ENCODE measurements at places on chromosomes 7 and 10.

DNA sequence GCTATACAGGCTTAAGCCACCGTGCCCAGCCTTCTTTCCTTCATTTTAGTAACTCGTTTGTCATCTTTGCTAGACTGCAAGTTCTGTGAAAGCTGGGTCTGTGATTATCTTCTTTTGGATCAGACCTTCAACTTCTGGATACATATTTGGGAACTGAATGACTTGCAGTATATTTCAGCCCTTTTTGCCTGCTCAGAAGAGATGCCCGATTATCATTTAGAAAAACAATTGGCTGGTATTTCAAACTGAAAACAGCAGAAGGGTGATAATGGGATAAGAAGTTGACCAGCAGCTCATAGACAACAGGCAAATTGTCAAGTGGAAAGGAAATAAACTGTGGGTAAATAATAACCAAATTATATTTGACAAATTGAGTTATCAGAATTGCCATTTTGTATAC is 14.6 kb downstream of the RSBN1L start:
- no peak for DNase-seq

- DNase-seq: no peak
Observed at GRCh38 chr10:28036587-28036986, 37.7 kb upstream of the ODAD2 start.

- peak; percentile 77 for DNase-seq
Observed at GRCh38 chr10:91034494-91035159, 113.7 kb upstream of the ANKRD1 start.

DNA sequence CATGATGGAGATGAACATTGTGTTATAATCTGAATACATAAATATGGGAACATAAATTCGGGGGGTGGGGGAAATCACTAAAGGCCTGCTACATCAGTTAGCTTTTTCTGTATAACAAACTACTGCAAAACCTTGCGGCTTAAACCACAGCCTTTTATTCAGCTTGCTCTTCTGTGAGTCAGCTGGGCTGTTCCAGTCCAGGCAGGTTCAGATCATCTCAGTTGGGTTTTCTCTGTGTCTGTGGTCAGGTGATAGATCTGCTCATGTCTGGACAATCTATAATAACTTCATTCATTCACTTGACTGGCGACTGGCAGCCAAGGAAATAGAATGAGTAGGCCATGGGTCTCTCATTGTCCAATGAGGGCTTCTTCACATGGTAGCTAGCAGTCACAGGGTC is 23.5 kb downstream of the HTR7 start:
- DNase-seq: no peak

DNA sequence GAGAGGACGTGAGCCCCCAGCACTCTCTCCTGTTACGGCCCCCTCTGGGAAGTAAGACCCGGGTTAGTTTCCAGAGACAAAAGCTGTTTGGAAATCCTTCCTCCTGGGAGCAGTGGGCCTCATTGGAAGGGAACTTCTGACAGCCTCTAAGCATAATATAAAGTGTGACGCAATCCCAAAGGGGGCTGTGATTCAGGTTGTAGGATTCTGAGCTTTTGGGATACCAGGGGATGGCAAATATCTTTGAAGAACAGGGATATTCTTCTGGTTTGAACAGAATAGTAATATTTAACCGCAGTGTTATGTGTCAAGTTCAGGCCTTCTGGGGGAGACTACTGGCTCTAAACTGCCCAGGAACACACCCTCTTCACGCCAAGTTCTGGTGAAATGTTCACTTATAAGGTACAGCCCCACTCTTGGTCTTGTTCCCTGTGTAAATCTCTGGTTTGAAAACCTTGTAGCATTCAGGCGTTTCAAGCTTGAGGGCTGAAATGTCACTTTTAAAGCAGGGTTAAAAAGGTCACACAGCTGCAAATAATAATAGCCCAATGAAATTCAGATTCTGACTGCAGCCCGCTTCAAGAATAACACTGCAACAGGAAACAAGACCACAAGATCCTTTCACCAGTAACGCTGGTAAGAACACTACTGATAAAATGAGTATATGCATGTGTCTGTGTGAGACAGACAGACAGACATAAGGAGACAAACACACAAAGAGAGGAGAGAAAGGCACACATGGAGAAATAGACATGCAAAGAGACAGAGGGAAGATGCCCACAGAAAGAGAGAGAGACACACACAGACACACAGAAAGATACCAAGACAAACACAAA is 69.0 kb downstream of the CREB5 start:
- DNase-seq: no peak

- DNase-seq: no peak
Observed at GRCh38 chr10:24352399-24352798, 143.5 kb downstream of the KIAA1217 start.

DNA sequence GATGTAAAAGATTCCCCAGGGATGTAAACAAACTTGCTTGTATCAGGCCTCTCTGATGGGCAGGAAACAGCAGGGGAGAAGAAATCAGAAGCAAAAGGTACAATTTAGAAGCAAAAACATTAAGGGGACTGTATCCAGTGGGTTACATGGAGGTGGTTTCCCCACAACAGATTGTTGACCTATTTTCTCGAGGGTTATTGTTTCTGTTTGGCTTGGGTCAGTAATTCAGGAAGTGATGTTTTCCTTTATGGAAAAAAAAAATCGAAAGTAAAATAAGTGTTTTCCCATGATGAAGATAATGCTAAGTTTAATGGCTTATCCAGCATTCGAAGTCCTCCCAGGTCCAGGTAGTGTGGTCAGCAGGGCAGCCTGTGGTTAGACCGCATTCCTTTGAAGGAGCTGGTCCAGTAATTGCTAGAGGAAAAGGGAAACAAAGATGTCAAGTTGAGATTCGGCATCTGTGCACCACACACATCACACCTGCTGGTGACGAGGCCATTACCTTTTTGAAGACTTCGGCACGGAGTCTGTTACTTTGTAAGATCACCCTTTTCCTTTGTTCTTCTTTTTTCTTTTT is 37.3 kb upstream of the ADAM12 start:
- no peak for DNase-seq

DNA sequence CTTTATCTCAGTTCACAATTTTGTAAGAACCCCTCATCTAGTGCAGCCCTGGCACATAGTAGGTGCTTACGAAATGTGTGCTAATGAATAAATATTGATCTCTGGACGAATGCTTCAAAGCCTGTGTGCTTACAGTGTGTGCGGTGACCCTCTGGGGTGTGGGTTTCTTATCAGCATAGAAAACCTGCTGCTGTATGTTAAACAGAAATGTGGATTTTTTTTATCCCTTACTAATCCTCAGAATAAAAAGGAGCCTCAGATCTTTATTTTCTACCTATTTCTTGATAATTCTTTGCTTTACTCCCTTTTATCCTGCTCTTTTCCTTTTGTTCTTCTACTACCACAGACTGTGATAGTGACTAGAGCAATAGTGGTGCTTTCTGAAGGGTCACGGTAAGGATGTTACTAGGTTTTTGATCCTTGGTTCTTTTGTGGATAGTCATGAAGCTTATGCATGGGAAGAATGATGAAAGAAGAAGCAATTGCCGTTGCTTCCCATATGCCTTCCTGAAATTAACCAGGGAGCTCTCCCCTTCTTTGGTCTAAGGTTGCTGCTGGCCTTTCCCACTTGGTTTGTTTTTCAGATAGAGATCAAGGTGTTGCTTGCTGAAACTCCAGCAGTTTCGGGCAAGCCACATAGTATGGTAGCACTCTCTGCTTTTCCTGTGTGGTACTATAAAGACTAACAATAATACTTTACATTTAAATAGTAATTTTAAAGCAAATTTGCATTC is 44.7 kb downstream of the SPAG6 start:
- DNase-seq: no peak

GRCh38 chr7:32335107-32335506 is 155.1 kb downstream of the LSM5 start:
- no peak for DNase-seq

DNA sequence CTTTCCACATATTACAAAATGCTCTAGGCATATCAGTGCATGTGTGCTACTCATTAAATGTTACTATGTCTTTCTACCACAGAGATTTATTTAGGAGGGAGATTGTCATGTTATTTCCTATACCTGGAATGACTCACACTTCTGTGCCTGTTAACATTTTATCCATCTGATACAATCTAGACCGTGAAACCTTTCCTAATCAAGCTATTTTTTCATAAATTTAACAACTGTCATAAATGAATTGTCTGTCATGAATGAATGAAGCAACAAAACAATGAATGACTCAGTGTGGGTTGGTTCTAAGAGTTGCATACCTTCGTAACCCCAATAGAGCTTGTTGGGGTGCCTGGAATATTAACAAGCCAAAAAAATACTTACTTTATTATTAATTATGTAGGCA is 554.3 kb downstream of the GRM8 start:
- DNase-seq: no peak

GRCh38 chr7:106254525-106255116 is 30.2 kb downstream of the NAMPT start:
- no peak for DNase-seq

DNA sequence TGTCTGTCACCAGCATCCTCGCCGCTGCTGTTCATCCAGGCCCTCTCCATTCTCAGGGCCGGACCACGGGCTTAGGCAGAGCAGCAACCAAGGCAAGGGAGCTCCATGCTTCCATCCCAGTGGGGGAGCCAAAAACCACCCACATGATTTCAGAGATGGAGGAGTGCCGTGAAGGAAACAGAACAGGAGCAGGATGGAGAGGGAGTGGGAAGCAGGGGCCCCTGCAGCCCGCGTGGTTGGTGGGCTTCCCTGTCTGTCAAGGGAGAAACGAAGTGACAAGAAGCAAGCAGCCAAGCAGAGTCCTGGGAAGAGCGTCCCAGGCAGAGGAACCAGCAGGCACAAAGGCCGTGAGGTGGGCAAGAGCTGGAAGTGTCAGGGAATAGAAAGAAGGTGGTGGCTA is 95.7 kb downstream of the SLIT1 start:
- no peak for DNase-seq

DNA sequence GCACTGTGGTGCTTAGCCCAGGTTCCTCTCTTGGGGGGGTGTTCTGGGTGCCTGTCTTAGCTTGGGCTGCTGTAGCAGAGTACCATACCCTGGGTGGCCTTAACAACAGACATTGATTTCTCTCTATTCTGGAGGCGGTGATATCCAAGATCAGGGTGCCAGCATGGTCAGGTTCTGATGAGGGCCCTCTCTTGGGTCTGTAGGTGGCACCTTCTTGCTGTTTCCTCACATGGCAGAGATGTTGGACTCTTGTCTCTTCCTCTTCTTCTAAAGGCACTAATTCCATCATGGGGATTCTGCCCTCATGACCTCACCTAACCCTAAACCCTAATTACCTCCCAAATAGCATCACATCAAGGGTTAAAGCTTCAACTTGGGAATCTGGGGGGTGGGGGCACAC is 19.9 kb upstream of the CRHR2 start:
- no peak for DNase-seq

GRCh38 chr10:95789902-95790301 is 33.9 kb downstream of the ENTPD1 start:
- no peak for DNase-seq

DNA sequence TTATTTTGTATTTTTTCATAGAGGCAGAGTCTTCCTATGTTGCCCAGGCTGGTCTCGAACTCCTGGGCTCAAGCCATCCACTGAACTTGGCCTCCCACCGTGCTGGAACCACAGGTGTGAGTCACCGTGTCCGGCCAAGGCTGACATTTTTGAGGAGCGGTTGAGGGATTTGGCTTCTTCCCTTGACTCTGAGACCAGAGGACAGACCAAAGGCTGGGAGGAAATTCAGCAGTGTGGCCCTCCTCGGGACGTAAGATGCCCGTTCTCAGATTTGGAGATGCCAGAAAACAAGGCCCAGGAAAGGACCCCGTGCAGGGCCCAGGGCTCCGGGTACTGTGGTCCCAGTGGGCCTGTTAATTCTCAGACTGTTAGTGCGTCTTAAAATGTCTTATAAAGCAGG is 146.2 kb downstream of the WDR37 start:
- DNase-seq: no peak

DNA sequence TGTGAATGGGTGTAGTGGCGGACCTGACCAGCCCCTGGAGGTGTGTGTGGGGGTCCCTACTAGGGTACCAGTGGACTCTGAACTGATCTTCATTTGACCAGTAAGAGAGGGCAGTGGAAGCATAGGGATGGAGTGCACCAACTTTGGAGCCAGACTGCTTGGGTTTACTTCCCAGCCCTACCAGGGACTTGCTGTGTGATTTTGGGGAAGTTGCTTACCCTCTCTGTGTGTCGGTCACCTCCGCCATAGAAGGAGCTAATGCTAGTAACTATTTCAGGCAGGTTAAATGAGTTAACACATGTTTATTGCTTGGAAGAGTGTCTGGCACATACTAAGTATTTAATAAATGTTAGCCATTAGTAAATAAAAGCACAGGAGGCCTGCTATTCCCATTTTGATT is 6.6 kb downstream of the ADCYAP1R1 start:
- DNase-seq: no peak

DNA sequence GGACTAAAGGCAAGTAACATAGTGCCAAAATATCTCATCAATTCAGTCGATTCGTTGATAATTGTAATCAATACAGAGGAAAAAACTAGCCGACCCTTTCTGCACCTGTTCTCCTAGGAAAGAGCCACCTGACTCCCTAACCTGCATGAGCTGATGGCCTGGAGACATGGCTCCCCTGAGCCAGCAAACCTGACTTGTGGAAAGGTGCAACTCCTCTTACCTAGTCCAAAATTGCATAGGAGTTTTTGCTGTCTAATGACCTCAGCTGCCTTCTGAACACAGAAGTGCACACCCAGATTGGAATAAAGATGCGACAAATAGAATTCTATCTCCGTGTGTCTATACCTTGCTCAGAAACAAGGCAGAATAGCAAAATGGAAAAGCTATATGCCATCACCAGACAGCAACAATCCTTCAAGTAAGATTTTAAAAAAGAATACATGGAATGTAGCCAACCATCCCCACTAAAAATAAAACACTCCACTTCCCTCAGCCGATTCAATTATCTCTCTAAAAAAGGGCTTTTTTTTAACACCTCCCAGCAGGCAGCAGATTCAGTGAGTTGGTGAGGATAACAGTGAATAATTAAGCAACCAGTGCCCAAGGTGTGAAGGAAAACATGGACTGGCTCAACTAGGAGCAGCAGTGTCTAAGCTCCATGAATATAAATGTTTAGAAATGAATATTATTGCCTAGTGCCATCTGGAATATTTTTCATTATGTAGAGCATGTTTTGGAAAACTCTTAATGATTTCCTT is 26.6 kb upstream of the LMTK2 start:
- no peak for DNase-seq

- DNase-seq: no peak
Observed at GRCh38 chr10:78634389-78634815, 434.4 kb upstream of the ZMIZ1 start.

DNA sequence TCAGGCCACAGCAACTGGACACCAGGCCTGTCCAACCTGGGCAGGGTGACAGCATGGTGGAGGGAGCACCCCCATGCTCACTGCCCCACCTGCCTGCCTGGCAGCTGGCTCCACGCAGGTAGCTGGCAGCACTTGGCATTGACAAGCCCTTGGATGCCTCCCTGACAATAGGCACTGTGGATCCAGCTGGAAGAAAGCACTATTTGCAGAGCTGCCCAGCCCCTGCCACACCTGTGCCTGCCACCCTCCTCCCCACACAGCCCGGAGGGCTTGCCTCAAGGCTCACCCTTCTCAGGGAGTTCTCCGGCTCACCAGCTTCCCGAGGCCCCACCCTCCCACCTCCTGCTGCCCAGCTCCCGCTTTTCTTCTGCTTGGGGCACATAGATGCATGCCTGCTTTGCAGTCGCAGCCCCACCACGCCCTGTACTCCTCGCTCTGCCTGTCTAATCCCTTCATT is 160.1 kb downstream of the NEURL1 start:
- DNase-seq: no peak

GRCh38 chr7:33952824-33953223 is 47.5 kb downstream of the BMPER start:
- DNase-seq: no peak

GRCh38 chr10:104297697-104298660 is 29.0 kb downstream of the GSTO2 start:
- no peak for DNase-seq

GRCh38 chr7:140564643-140565042 is 76.0 kb downstream of the DENND2A start:
- DNase-seq: no peak
